ENCODE measurements at places on chromosomes 6 and 20. TPM values are rescaled to one million over a fixed set of nuclear protein-coding genes. Genes with fewer than 3 reads are reported as not detected.

CLVS2 gene
- not detected for total RNA-seq

CALHM4 gene
- total RNA-seq = not detected

CD93 gene
- total RNA-seq = 0.07 TPM

SLC35D3 gene
- total RNA-seq = not detected

VSX1 gene
- 0.65 TPM for total RNA-seq

VNN1 gene
- total RNA-seq = 0.65 TPM

TRDN gene
- not detected for total RNA-seq

CAP2 gene
- total RNA-seq = 10.0 TPM

BAK1 gene
- total RNA-seq = 24.6 TPM

LIN28B gene
- total RNA-seq = not detected

TPD52L1 gene
- 184 TPM for total RNA-seq

FAM50B gene
- total RNA-seq = 14.3 TPM

CYP39A1 gene
- 2.9 TPM for total RNA-seq

CCNC gene
- total RNA-seq = 62.2 TPM

IL20RA gene
- total RNA-seq = 2.5 TPM

KCNK15 gene
- 0.20 TPM for total RNA-seq

EPPIN gene
- total RNA-seq = not detected

CDC25B gene
- total RNA-seq = 91.0 TPM

BPIFB2 gene
- total RNA-seq = not detected

HTR1E gene
- not detected for total RNA-seq

ZBTB24 gene
- 7.2 TPM for total RNA-seq

CCN6 gene
- total RNA-seq = not detected

EDEM2 gene
- total RNA-seq = 28.6 TPM

KIAA1755 gene
- total RNA-seq = 0.30 TPM

FAM209A gene
- not detected for total RNA-seq

BTNL2 gene
- total RNA-seq = not detected

PDYN gene
- not detected for total RNA-seq

PRPF6 gene
- 111 TPM for total RNA-seq

UBE2V1 gene
- 137 TPM for total RNA-seq

GPR31 gene
- not detected for total RNA-seq

Measured in PC-9 (cell line).